RKO (cell line): ENCODE measurements at places on chromosomes 1 and 21.

DNA sequence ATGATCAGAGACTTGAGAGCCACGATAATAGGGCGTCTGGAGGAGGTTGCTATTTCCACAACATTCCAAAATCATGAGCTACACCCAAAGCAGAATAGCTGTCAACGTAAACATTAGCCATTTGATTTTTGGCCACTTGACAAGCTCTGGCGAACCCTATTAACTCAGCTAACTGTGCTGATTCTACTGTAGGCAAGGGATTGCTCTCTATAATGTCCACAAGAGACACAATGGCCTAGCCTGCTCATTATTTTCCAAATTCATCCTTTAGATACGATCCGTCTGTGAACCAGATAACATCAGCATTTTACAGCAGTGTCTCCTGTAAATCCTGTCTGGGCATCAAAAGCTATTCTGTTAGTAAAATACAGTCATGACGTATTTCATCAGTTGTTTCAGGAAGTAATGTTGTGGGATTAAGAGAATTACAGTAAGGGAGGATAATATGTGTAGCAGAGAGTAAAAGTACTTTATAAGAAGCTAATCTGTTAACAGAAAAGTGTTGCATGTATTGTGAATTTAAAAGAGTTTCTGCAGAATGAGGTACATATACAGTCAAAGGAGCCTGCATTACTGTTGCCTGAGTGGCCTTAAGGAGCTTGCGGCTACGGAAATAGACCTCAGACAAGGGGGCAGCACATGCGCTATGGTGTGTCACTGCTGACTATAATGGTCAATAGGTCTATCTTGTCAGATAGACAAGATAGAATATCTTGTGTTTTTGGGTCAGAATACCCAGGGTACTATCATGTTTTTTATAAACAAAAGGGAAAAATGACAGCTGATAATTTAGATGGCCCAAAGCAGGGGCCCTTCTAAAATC lies 44.9 kb upstream of the TINAGL1 start:
- no peak for DNase-seq

GRCh38 chr1:230270185-230270558 lies 156.0 kb downstream of the PGBD5 start:
- DNase-seq, result no peak

- no peak for DNase-seq
Observed at GRCh38 chr1:28039341-28039740, 49.1 kb downstream of the EYA3 start.

GRCh38 chr1:45297666-45298356 lies 28.9 kb upstream of the HPDL start:
- DNase-seq, result no peak

DNA sequence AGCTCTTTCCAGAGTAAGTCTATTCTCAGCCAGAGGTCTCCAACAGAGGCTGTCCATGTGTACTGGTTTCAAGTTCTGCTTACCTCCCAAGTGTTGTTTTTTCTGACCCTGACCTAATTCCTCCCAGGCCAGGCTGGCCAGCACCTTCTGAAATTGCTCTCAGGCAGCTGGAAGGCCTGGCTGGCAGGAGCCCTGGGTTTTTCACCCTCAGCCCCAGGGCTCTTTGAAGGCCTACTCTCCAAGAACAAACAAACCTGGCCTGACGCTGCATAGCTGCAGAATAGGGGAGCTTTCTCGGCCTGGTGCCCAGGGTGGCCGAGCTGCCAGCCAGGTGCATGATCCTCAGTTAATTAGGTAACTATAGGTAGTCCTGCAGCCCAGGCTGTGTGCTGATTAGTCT lies 147.5 kb downstream of the CACNA1E start:
- DNase-seq, result no peak

DNA sequence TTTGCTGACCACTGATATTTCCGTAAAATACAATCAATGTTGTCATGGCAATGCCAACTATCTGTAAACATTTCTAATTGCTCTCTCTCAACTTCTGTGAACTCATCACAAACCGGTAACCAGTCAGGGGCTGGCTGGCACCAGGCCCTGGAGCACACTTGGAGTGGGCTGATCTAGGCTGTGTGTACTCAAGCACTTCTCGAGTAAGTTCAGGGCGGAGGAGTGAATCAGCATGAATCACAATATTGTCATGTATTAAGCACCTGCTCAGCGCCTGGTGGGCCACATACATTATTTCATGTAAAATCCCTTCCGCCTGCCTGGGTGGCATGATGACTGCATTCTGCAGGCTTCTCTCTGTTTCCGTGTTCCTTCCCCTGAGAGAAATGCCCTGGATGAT lies 212.4 kb downstream of the FOXD2 start:
- DNase-seq, result peak; percentile 98

DNA sequence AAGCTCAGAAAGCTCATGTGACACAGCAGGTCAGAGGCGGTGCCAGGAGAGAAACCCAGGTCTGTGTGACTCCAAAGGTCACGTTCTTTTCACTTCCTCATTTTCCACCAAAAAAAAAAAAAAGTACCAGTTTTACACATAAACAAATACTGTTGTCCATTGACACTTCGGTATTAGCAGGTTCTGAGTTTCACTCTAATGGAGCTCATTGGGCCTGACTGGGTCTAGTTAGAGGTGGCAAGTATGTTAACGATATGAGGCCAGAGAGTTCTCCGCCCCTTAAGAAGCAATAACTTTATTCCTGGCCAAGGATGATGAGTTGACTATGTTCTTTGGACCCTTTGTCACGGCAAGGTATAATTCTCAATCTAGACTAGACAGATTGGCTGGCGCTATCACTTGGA lies 30.0 kb upstream of the SDE2 start:
- DNase-seq, result no peak

DNA sequence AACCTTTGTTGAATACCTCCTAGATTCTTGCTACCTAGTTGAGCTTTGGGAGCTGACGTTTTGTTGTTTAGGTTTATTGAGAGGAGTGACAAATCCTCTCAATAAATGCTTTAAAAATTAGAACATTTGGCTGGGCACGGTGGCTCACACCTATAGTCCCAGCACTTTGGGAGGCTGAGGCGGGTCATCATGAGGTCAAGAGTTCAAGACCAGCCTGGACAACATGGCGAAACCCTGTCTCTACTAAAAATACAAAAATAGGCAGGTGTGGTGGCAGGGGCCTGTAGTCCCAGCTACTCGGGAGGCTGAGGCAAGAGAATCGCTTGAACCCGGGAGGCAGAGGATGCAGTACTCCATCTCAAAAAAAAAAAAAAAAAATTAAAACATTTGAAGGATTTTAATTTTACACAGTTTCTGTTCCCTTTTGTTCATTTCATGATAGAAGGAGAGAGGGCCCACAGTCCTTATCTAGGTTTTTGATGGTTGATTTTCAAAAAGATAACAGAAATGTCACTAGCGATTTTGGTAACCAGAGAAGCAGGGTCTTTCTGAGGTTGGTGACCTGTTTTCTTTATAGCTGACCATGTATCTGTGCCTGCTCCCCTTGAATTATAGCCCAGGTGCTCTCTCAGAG lies 44.2 kb upstream of the PIGV start:
- DNase-seq, result no peak

DNA sequence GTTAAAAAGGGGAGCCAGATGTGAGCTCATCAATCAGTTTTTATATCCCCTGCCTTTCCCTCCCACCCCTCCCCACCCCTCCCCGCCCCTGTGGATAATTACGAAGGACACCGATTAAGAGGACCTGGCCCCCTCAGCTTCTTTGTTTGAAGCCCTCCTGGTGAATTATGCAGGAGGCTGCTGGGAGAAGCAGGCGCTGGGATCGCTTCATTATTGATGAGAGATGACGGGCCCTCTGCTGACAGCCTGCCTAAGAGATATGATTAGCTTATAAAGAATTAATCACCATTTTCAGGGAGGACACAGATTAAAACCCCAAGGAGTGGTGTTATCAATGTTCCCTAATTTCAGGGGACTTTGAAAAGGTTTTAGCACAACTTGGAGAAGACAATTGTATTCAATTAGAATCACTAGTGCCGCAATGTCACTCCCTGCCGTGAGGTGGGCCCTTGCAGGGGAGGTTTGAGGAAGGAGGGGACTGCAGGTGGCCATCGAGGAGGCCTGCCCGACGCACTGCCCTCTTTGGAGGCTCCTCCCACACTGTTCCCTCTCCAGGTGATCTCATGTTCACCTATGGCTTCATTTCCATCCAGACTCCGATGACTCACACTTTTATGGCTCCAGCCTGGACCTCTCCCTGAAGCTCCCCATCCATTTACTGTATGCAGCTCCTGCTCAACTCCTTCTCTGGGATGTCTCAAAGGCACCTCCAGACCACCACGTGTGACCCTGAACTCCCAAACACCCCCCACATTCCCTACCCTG lies 67.0 kb upstream of the KLHDC7A start:
- DNase-seq, result no peak

DNA sequence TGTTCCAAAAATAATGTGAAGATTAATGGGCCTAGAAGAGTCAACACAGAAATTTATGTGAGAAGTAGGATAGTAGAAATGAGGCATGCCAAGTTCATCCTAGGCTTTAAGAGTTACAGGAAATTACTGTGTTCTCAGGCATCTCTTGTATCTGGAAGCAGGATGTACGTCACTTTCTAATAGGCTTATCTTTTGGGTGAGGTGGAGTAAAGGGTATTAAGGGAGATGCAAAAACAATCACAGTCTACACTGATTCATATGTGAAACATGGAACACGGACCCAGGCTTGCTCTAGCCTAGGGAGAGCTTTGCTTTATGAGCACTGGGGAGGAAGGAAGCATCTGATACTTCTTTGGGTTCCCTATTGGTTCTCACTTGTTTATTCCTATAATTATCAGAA lies 84.5 kb upstream of the RGS4 start:
- DNase-seq, result peak; percentile 52

DNA sequence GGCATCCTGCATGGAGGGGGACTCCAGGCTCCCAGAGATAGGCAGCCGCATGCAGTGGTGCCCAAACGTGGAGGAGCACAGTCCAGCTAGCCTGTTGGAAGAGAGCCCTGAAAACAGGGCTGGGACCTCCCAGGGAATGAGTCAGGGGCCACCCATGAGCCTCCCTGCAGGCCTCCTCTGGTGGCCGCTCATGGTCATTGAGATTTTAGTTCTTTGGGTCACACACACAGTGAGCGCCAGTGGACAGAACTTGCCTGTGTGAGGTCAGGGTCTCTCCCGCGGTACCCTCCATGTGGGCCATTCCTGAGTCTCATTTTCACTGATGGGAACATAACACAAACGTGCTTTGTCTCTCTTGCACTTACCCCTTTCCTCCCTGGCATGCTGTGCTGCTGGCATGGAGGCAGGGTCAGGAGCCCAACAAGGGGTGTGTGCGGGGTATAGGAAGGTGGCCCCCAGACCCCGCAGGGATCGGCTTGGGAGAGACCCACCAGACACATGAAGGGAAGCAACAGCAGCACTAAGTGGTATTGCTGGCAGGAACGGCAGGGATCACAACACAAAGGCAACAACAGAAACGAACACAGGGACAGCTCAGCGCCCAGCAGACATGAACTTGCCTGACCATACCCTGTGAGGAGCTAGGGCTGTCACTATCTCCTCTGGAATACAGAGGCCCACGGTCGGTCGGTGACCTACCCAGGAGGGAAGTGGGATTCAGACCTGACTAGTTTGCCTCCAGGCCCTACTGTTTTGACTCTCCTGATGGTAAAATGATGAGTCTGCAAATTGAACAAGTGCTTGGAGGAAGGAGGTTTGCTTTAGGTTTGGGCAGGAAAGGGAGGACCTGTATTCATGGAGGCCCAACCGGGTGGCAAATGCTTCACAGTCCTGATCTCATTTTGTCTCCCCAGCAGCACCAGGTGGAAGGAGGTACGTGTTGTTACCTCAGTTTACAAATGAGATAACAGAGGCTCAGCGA lies 31.8 kb downstream of the ABCG1 start:
- no peak for DNase-seq

- no peak for DNase-seq
Observed at GRCh38 chr1:212873518-212873917, 15.4 kb downstream of the FLVCR1 start.
